ENCODE measurements at places on chromosomes 7 and 10. TPM values are rescaled to one million over a fixed set of nuclear protein-coding genes. Genes with fewer than 3 reads are reported as not detected.

Gene ZNF425
- 0.52 TPM for total RNA-seq

Gene NPFFR1
- total RNA-seq: not detected

Gene OLAH
- total RNA-seq: not detected

Gene NXPH1
- total RNA-seq: not detected

All from CD8-positive, alpha-beta T cell (primary cell).